ENCODE measurements at places on chromosomes 2 and 18. TPM values are rescaled to one million over a fixed set of nuclear protein-coding genes. Genes with fewer than 3 reads are reported as not detected.

DNA sequence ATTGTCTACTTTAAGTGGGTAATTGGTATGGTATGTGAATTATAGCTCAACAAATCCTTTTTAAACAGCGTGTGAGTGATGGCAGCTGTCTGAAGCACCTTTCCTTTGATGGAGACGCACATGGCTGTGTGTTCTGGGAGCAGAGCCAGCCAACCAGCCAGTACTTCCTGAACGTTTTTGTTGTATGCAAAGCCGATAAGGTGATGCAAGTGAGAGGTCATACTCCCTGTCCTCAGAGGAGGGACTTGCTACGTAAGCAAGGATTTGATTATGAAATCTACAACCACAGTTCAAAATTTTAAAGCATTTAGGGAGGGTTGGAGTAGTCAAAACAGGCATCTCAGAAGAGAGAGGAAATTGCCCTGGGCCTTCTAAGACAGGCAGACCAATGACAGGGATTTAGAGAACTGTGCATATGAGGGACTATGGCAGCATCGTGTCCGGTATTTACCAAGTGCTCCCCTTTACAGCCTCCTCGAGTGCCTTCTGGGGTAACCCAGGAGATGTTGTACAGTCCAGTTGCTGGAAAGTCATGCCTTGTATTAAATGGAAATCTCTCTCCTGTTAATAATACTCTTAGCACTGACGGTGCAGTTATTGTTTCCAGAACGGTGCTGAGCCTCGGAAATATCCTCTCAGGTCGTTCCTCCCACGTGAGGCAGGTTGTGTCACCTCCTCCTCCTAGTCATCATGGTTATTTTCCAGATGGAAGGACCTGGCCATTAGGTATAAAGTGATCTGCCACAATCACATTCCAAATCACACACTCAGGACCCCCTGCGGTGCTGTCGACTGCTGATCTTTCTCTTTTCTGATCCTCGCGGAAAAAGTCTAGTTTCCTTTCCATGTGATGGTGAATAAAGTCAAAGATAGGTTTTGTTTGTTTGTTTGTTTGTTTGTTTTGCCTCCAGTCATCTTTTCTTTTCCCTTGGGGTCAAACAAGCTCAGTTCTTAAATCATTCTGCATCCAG, 28.4 kb downstream of the ARHGEF4 start:
- no peak for DNase-seq

DNA sequence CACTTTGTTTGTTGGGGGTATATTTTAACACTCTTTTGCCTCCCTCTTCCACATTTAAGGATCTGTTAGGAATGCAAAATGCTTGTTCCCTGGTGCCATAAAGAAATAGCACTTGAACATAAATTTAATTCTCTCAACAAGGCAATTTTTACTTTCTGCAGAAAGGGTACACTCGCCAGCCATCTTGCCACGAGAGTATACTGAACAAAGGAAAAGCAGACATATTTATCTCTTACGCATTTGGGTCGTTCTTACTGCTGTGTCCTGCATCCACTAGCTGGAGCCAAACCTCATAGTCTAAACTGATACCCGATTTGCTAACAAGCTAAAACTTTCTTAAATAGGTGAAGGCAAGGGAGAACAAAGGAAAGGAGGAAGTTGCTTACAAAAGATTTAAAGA, 129.5 kb downstream of the B3GNT2 start:
- no peak for DNase-seq

DNA sequence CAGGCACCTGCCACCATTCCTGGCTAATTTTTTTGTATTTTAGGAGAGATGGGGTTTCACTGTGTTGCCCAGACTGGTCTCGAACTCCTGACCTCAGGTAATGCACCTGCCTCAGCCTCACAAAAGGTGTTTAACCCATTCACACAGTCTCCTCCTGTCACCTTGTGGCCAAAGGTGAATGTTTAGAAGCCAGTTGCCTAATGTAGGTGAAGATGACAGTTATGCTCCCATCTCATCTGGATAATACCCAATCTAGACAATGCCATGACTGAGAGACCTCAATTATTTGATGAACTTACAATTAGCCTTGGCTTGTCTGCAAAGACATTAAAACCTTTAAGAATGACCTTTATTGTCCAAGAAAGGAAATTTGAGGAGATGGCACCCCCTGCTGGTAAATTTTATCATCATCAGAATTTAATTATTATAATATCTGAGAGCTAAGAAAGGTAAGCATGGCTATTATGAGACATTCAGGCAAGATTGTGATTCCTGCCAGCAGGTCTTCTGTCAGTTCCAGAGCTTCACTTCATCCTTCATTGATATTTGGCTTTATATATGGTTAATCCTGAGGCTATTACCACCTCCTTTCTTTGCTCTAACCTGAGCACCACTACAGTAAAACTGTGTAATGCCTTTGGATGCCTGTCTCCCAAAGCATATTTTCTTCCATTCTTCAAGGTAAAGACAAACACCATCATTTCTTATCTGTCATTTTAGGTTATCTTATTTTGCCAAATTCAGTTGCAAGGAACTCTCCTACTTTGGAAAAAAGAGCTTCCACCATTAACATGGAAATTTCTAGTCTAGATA, 117.6 kb downstream of the FAM124B start:
- DNase-seq: peak; percentile 52

GRCh38 chr2:41853427-41854191, 194.2 kb upstream of the PKDCC start:
- DNase-seq: peak; percentile 78

- no peak for DNase-seq
Measured at GRCh38 chr2:16014041-16014787, 73.9 kb downstream of the MYCN start.

GRCh38 chr2:98422449-98422848, 22.2 kb upstream of the INPP4A start:
- DNase-seq: no peak

- DNase-seq: peak; percentile 5
Measured at GRCh38 chr2:170324640-170325046, 146.7 kb downstream of the MYO3B start.

DNA sequence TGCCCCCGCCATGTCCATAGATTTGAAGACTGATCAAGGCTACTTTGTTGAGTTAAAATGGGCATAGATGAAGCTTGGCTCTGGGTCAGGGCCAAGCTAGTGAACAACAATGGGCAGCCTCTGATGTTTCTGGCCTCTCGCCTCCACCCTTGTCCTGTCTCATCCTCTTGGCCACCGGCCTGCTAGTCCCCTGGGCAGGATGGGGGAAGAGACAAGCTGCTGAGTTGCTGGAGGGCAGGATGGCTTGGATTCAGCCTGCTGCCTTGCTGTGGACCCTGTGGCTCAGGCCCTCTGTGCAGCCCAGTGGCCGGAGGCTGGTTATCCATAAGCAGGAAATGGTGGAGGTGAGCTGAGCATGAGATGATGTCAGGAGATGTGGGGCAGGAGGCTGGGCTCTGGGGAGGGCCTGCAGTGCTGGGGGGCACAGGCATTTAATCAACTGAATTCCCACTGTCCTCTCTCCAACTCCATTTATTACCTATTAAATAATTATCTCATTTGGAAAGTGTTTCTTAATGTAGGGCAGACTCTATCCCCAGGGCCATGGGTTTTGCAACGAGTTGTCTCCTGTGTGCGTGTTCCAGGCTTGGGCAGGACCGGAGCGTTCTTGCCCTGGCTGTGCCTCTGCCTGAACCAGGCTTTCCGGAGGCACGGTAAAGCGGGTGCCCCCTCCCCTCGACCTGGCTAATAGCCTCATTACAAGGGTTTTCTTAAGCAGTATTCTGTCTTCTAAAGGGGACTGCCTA, 122.9 kb downstream of the GLI2 start:
- no peak for DNase-seq

DNA sequence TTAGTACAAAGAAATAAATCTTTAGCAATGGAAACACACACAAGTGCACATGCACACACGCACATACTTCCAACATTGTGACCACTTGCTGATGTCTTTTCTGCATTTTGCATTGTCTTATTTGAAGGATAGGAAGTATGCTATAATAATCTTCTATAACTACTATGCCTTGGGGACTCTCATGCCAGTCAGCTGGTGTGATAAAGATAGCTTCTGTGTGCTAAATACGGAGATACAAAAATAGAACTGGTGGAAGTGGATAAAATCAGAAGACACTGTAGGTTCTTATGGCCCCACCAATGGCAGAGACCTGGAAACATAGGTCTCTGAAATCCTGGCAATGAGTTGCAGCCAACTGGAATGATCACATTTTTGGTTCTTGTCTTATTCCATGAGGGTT, 31.5 kb upstream of the RASGRP3 start:
- no peak for DNase-seq

GRCh38 chr2:222569826-222570225, 86.1 kb downstream of the FARSB start:
- no peak for DNase-seq

- no peak for DNase-seq
Measured at GRCh38 chr2:28277466-28277865, 115.2 kb upstream of the FOSL2 start.

DNA sequence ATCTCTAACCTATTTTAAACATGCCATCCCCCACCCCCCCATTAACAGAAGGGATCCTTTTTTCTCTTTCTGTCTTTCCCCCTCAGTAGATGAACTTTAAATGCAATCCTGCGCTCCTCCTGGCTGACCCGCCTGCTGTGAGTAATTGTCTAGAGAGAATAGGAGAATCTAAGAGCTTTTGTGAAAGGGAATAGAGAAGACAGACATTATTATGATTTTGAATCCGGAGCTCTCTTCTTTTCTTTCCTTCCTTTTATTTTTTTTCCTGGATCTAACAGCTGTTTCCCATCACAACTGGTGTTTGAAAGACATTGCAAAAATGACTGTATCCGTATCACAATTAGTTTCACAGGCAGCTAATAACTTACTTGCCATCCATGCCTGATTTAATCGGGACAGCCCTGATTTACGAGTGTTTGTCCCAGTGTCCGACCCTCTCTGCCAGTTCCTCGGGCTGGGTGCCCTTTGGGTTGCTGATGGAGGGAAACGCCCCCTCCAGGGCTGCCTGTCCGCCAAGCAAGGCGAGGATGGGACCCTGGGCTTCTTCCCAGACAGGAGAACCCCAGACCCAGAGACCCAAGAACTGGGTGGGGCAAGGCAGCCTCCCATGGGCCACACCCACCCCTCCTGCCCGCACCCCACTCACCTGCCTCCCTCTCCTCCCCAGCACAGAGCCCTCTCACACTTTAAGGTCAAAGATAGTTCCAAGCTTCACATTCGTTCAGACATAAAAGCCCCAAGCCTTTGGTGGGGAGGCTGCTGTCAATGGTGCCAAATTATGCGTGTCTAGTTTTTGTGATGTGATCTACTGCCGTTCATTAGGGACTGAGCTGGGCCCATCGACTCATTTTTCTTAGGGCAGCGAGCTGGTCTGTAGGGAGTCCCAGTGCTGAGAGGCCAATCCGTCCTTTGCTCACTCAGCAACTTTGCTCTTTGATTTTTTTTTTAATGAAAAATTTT, 231.7 kb downstream of the ZNF516 start:
- DNase-seq: no peak

DNA sequence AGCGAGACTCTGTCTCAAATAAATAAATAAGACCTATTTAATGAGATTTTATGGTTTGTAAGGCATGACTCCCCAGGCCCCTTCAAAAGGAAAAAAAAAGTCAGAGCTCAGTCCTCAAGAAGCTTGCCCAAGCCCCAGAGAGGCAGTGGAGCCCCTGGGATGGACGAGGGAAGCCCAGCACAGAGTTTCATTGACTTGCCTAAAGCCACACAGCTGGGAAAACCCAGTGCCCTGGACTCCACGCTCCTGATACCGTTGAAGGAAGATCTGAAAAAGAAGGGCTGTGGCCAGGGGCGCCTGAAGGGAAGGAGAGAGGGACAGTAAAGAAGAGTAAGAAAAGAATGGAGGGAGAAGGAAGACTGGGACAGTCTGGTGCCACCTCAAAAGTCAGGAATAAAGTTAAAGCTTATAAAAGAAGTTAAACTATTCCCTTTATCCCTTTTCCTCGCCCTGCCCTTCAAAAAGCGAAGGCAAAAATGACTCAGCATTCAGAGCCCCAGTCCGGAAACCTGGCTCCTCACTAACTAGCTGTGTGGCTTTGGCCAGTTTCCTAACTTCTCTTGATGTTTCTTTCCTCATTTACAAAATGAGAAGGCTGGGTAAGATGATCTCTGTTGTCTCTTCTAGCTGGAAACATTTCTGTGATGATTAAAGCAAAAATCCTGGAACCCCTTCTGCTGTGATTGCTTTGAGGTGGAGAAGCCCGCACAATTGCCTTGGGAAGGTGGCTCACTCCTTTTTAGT, 46.7 kb downstream of the LYPD1 start:
- peak; percentile 72 for DNase-seq

- DNase-seq: peak; percentile 21
Measured at GRCh38 chr2:172997031-172997430, 78.6 kb upstream of the MAP3K20 start.

- DNase-seq: no peak
Measured at GRCh38 chr18:61545281-61546245, 212.3 kb downstream of the CDH20 start.

DNA sequence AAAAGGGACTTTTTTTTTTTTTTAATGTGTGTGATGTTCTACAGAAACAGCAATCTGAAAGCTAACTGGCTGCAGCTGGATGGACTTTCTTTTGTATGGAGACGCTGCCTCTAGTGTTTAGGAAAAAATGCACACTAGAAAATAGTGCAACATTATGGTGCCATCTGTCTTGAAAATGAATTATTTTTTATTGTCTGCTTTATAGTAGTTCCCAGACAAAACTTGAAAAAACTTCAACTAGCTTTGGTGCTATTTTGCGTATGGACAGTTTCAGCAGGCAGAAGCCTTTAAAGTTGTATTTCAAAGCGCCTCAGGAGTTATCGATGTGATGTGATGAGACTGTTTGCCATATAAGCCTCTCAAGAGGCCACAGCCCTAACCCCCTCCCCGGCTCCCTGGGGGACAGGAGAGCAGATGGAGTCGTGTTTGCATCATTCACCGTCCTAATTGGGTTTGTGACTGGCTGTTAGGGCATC, 86.9 kb downstream of the LTBP1 start:
- peak; percentile 34 for DNase-seq

- no peak for DNase-seq
Measured at GRCh38 chr2:238240757-238241711, 1.2 kb upstream of the HES6 start.

DNA sequence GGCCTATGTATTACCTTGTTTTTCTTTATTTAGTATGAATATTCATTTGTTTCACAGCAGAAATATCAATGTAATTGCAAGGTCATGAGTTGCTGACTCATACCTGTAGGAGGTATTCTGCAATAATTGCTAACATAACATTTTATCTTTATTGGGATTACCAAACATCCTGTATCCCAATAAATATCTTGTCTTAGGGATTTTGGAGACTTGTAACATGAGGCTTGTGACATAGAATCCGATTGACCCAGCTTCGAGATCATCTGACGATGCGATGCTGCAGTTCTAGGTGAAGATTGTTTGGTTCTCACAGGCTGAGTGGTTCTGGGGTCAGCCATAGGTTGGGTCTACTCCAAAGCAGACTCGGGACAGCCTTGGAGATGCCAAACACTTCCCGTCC, 133.4 kb upstream of the RND3 start:
- no peak for DNase-seq

GRCh38 chr2:10185046-10185445, 62.5 kb downstream of the RRM2 start:
- no peak for DNase-seq

GRCh38 chr2:12694990-12695774, 21.6 kb upstream of the TRIB2 start:
- no peak for DNase-seq

Gene UGT1A5
- not detected for total RNA-seq

Gene KHK
- 0.11 TPM for total RNA-seq

Gene UGT1A3
- not detected for total RNA-seq

Gene CCDC88A
- total RNA-seq: 73.5 TPM

Gene DSG2
- total RNA-seq: 65.5 TPM

Gene NGEF
- total RNA-seq: 9.3 TPM

Gene CPLX4
- total RNA-seq: not detected

Gene SCG2
- 5.0 TPM for total RNA-seq

Gene TIA1
- total RNA-seq: 54.7 TPM

Gene ANKRD36B
- 8.5 TPM for total RNA-seq

Gene TMEM198
- total RNA-seq: 0.03 TPM
